ENCODE measurements at places on chromosomes 7 and 10.

GRCh38 chr7:116862951-116863670 lies 724 bp downstream of the CAPZA2 start:
- DNase-seq = no peak

DNA sequence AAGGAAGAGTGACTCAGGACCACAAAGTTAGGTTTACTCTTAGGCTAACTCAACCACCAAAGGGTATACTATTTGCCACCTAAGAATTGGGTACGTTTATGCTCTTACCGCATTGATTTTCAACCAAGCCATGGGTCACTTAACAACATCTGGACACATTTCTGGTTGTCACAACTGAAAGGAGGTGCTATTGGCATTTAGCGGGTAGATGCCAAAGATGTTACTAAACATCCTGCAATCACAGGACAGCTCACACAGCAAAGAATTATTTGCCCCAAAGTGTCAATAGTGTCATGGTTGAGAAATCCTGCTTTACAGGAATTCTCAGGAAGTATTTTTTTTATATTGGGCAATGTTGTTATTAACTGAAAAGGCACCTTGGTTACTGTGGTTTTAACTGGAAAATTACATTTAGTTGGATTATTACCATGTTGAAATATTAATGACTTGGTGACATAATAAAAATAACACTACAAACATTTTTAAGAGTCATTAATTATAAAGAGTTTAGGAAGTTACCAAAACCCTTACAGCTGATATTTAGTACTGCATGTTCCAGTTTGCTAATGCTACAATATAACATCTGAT lies 185.0 kb upstream of the TMEM196 start:
- no peak for DNase-seq

GRCh38 chr7:55438085-55438756 lies 73.1 kb downstream of the LANCL2 start:
- no peak for DNase-seq

DNA sequence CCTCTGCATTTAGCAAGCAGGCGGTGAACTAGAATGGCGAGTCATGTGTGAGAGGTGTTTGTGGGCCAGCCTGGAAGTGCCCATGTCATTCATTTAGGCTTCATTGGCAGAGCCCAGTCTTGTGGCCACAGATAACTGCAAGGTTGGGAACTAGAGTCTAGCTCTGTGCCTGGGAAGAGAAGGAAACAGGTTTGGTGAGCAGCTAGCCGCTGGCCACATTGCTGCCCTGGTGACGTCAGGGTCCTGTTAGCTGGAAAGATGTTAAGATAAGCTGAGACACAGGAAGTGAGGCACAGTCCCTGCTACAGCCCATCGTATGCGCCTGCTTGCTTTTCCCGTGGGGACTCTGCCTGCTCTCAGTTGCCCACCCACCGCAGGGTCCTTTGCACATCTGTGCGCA lies 185.5 kb downstream of the CAMK1D start:
- no peak for DNase-seq

DNA sequence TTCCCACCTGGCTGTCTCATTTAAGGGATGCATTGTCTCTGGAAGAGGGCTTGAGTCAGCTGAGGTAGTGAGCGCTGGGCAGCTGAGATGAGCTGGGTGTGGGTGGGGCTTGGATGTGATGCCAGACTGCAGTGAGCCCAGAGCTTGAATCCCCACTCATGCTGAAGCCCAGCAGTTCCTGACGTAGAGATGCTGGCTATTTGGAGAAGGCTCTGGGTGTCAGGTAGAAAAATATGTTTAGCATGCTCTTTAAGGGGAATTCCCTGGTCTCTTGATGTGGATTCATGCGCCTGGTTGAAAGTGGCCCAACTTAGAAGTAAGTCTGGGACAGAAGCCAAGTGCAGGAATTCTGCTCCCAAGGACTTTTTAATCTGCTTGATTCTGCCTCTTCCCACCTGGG lies 241.5 kb upstream of the IGFBP3 start:
- no peak for DNase-seq

DNA sequence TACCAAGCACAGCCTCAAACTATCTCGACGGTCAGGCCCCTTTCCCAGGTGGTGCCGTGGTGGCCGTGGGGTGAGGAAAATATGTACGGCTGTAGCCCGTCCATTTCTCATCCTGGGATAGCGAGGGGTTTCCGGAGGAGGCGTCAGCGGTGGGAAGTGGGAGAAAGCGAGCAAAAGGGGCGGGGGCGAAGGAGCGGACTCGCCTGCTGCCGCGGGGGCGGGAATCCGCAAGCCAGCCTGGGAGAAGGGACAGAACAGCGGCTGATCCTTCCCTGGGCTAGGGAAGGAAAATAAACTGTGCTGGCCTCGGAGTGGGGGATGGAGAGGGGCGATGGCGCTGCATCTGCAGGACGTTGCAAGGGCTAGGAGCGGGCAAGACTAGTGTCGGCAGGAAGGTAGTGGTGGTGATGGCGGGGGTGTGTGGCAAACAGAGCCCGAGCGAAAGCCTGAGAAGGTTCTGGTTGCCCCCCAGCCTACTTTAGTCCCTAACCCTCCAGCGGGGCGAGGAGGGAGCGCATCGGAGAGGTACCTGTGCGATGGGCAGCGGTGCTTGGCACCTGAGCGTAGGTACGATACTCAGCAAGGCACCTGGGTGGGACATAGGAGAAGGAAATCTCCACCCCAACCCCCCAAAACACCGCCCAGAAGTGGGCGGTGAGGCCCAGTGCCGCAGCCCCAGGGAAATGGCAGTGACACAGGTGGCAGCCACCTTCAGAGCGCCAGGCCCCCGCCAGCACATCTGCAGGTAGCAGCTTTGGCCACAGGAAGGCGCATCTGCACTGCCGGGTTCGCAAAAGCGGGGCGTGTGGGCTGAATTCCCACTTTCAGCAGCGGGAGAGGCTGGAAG lies 49.9 kb upstream of the STEAP1B start:
- no peak for DNase-seq

- no peak for DNase-seq
These were observed 3.1 kb upstream of the IRF5 start for GRCh38 chr7:128934361-128935341.

DNA sequence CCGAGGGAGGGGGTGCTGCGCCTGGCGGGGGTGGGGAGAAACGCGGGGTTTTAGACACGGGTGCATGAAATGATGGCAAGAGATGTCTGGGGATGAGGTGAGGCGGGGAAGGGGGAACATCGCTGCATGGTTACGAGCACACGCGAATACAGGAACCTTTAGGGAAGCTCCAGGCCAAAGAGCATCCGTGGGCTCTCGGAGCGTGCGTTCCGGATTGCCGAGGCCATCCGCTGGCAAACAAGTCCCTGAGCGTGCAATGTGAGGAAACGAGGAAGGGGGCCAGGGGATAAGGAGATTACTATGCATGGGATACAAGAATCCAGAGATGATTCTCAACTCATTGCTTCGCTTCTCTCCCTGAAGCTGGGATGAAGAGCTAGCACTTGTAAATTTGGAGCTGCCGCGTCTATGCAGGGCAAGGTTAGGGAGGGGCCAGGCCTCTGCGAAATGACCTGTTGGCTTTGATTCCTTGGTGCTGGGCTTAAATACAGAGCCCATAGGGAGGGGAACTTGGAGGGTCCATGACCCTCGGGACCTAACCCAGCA lies 520 bp upstream of the WNT2 start:
- no peak for DNase-seq

DNA sequence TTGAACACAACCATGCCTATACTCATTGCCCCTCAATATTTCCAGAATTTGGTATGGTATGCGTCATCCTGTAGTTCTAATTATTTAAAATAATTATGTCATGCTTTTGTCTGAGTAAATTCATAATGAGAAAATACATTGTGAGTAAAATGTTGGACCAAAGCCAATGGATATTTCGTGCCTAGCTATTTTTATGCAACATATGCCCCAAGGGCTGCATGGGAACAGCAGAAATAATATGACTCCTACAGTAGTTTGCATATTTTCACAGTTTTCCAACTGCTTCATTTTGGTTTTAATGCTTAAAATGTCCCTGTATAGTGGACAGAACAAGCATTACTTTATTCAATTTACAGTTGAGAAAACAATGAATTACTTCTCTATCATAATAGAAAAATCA lies 1115.6 kb upstream of the GHITM start:
- DNase-seq = no peak

DNA sequence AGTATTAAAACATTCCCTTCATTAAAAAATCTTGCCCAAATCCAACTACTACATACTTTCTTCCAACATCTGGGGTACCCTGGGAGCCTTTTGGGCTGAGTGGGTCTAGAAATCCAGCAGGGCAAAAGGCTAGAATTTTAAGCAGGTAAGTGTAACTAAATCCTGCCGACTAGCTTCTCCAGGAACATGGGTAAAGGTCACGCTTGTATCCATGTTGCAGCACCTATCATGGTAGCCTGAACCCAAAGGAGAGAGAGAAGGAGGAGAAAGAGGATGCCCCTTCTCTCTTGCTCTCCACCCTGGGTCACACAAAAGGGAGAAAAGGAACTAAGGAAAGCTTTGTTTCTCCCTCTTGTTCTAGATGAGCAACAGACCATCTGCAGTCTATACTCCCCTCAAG lies 53.3 kb downstream of the ZNF680 start:
- DNase-seq = no peak

GRCh38 chr7:82789883-82790609 lies 346.5 kb upstream of the CACNA2D1 start:
- DNase-seq = no peak

GRCh38 chr7:23691320-23691719 lies 11.3 kb downstream of the FAM221A start:
- DNase-seq = no peak

- DNase-seq = no peak
These were observed 26.4 kb upstream of the SRGN start for GRCh38 chr10:69061305-69062161.

DNA sequence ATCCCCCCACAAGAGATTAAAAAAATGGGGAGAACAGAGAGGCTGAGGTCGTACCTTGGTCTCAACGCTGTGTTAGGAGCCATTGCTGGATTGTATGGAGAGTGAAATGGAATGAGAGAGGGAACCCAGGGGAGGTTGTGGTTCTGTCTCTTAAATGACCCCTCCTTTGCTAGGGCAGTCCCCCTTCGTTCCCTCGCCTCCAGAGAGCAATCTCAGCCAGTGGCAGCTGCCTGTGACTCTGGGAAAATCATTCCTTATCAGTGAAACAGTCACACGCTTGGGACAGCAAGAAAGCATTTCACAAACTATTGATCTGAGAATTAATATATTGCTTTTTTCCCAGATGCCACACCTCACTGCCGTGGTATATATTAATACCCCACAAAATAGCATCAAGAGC lies 12.0 kb upstream of the CARD11 start:
- no peak for DNase-seq

DNA sequence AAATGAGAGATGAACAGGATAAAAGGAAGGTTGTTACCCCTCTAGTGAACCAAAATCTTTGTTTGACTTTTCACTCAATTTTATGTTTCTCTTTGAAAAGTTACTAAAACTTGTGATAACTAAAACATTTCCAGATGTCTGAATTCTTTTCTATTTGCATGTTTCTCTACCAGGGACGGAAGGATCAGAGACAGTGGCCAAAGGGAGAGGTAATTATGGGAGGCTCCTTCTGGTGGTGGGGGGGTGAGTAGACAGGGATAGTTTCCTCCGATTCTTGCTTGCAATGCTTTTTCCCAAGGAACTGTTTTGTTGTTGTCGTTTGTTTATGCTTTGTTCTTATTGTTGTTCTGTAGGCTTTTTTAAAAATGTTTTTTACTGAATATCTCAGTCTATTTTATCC lies 374.8 kb downstream of the INHBA start:
- DNase-seq = no peak

- DNase-seq = no peak
These were observed 73.7 kb upstream of the BAIAP2L1 start for GRCh38 chr7:98474558-98474957.

DNA sequence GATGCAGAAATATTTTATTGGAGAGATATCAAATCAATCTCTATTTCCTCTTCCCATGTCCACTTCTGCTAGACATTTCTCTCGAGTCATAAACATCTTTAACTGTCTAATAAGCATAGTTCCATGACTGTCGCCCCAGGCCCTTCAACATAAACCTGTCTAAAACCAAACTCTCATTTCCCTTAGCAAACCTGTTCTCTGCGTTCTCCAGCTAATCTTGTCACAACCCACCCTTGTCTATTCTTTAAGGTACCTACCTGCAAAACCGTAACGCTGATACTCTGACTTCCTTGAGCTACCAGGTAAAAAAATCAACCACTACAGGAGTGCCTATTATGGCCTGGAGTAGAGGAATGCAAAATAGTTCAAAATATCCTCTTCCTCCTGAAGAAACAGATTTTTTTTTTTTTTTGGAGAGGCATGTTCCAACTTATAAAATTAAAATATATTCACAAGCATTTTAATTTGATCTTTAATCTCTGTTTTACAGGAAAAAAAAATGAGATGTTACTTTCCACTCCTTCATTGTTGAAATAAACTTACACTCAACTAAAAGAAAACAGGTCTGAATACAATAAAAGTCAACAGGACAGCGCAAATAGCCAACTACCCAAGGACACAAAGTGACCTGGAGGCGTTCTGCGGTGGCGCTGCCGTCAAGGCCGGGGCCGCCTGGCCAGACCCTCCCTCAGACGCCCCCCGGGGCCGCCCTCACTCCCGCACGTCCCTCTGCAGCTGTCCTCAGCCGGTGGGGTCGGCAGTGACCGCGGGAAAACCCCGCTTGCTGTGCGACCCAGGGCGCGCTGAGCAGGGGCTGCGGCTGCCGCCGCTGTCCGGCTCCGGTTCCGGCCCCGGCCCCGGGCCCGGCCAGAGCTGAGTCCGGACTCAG lies 765 bp downstream of the SLC25A40 start:
- no peak for DNase-seq

DNA sequence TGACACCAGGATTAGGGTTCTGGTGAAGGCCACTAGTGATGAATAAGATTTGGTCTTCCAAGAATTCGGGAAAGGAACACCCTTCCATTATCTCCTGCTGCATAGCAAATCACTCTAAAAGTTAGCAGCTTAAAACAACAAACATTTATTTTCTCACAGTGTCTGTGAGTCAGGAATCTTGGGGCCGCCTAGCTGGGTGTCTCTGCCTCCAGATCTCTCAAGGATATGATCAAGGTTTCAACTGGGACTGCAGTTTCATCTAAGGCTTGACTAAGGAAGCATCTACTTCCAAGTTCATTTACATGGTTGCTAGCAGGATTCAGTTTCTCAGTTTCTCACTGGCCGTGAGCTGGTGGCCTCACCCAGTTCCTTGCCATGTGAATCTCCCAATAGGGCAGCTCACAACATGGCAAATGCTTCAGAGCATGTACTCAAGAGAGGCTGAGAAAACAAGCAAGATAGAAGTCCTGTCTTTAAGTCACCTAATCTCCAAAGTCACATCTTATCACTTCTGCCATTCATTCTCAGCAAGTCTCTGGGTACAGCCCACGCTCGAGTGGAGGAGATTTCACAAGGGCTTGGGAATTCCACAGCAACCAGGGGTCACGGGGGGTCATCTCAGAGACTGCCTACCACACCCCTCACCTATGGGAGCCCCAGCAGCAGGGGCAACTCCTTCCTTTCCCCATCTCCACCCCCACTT lies 26.8 kb downstream of the TLX1 start:
- no peak for DNase-seq

Measured in activated T-cell treated with anti-CD3 and anti-CD28 coated beads for 1 hour (primary cell).